ENCODE measurements at places on chromosomes 1 and 21. TPM values are rescaled to one million over a fixed set of nuclear protein-coding genes. Genes with fewer than 3 reads are reported as not detected.

DNA sequence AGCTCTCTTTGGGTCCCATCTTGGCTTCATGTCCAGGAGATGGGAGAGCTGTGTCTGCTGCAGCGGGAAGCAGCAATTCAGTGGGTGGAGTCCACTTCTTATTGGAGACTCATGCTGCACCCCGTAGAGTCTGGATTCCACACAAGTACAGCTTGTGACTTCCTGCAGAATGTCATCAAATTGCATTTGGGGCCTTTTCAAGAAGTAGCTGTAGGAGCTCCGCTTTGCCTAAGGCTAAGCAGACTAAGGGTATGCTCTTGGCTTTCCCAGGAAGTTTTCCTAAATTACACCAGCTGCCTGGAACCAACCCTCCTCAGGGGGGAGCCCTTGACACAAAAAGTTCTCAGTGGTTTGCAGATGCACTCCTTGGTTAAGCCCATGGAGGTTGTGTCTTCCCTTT is 5.7 kb upstream of the MOB3C start:
- DNase-seq: no peak

DNA sequence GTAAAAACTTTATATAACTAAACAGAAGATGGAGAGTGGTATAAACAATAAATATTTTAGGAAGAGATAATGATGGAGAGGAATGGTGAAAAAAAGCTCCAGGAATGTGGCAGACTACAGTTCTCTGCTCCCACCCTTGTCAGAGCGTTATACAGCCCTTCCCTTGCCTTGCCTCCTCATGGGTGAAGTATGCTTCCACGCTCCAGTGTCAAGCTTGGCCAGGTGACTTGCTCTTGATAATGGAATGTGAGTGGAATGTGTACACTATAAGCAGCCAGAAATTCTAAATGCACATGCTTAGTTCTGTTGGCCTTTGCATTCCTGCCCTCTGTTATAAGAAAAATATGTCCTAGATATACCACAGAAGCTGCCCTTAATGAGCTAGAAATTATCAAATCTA is 24.7 kb upstream of the POGK start:
- no peak for DNase-seq

Gene ERG
- 33.4 TPM for total RNA-seq

DNA sequence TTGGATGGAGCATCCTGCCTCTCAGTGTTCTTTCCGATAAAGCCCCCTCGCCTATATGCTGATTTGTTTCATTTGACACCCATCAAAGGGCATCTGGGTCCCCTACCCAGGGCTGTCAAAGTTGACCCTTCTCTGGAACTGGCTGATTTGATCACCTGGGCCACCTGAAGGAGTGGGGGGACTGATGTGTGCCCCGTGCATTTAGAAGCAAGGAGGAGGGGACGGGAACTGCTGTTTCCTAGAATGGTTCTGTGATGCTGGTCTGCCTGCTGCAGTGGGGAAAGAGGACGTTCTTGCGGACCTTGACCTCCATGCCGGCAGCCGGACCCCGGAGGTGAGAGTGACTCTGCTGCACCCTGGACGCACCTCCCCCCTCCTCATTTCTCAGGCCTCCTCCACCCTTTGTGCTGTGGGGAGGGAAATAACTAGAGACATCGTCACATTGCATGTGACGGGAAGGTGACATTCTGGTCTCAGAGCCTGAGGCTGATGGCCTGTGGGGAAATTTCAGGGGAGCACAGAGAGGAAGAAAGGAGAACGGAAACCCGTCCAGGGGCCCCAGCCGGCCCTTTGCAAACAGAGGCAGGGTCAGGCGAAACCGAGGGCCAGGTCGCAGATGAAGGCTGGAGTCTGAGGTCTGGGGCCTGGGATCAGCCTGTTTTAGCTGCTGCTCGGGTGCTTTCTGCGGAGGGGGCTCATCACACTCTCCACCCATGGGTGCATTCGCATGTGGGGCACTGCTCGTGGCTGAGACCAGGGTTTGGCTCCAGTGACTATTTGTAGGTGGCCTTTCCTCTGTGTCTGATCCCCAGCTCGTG is 25.7 kb downstream of the CRYAA start:
- DNase-seq: no peak

Gene TFF3
- not detected for total RNA-seq

- no peak for DNase-seq
Observed at GRCh38 chr1:93332368-93332767, 13.3 kb upstream of the DR1 start.

DNA sequence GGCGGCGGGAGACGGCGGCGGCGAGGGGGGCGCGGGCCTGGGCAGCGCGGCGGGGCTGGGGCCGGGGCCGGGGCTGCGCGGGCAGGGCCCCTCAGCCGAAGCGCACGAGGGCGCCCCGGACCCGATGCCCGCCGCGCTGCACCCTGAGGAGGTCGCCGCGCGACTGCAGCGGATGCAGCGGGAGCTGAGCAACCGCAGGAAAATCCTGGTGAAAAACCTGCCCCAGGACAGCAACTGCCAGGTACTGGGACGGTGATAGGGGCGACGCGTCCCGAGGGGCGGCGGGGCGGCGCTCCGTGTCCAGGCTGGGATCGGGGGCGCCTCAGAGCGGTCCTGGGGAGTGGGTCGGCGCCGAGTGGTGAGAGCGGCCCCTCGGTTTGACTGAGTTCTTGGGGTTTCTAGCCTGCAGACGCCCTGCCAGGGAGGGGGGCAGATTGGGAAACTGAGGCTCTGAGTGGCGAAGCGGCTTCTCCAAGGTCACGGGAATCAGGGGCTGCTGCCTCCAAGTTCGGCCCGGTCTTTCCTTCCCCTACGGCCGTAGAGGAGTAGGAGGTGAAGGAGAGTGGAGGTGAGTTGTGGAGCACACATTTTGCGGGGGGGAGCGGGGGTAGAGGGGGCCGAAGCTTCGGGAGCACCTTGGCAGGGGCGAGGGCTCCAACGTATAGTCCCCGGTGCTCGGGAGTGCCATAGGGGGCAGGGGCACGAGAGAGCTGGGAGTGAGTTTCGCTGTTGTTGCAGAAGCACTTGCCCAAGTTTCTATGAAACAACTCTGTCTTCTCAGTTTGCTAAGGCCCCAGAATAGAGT is 508 bp downstream of the RAVER2 start:
- peak; percentile 90 for DNase-seq

GRCh38 chr1:15391366-15391765 is 18.3 kb upstream of the EFHD2 start:
- DNase-seq: no peak

Gene SLC37A1
- total RNA-seq: 3.5 TPM

Gene RGSL1
- total RNA-seq: not detected
